Forelimb muscle (tissue), 1 donor: ENCODE measurements at places on chromosomes 5 and 9.

- DNase-seq, result no peak
These were observed 5.9 kb upstream of the STC2 start for GRCh38 chr5:173333925-173334661.

- no peak for DNase-seq
These were observed 60.1 kb downstream of the SCAMP1 start for GRCh38 chr5:78420548-78420947.

- no peak for DNase-seq
These were observed 15.0 kb downstream of the LHX6 start for GRCh38 chr9:122213589-122214413.

GRCh38 chr9:11103525-11103924 lies 490.7 kb upstream of the PTPRD start:
- no peak for DNase-seq

DNA sequence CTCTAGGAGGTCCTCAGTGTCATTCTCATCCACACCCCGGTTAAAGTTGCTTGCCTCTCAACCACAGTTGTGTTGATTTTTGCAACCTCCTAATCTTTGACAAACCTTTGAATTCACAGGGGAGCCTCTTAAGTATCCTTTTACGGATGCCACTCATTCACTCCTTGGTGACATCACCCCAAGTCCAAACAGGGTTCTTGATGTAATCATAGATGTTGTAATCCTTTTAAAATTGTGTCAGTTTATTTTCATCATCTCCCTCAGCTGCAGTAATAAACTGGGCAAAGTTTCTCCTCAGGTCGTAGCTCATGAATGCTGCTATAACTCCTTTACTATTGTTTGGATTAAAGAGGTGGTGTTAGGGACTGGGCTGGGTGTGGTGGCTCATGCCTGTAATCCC lies 637.2 kb upstream of the NUDT12 start:
- no peak for DNase-seq

DNA sequence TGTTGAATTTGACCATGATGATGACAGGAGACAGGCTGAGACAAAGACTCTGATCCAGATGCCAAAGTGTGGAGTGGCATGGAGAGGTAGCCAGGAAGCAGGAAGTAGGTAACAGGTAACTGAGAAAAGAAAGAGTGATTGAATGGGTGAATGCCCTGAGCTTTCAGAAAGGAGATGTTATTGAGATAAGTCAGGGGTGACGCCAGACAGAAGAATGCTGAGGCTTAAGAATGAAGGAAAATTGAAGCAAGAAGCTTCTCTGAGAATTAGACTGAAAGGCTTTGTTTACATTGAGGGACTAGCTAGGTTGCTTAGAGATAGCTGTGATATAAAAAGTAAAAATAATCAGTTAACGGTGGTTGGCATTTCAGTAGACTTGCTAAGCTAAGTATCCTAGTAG lies 165.7 kb downstream of the PSAT1 start:
- DNase-seq, result no peak

- DNase-seq, result no peak
These were observed 27.8 kb upstream of the TNFSF8 start for GRCh38 chr9:114958021-114958843.

- DNase-seq, result no peak
These were observed 935 bp upstream of the ZNF367 start for GRCh38 chr9:96418920-96419690.

DNA sequence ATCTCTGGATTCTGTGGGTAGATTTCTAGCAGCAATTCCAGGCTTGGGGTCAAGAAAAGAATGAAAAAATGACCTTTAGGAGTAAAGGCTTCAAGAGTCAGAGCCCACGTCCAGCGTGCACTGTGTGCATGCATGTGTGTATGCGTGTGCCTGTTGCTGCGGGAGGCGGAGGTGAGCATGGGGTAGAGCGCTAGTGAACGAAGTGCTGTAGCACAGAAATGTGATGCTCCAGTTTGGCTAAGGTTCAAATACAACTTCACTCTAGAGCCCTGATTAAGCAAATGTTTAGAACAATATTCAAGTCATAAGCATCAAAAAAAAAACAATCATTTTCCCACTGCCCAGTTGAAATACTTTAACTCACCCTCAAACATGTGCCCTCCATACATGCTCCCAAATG lies 403.9 kb downstream of the ZNF608 start:
- peak; percentile 57 for DNase-seq

GRCh38 chr5:169551146-169551545 lies 32.4 kb upstream of the SPDL1 start:
- DNase-seq, result no peak

- DNase-seq, result no peak
These were observed 102.2 kb downstream of the DEPDC1B start for GRCh38 chr5:60597572-60598320.
